ENCODE measurements at places on chromosomes 7 and 10.
A peak's percentile ranks its signal among the peaks of the same experiment; 100 is the strongest.

DNA sequence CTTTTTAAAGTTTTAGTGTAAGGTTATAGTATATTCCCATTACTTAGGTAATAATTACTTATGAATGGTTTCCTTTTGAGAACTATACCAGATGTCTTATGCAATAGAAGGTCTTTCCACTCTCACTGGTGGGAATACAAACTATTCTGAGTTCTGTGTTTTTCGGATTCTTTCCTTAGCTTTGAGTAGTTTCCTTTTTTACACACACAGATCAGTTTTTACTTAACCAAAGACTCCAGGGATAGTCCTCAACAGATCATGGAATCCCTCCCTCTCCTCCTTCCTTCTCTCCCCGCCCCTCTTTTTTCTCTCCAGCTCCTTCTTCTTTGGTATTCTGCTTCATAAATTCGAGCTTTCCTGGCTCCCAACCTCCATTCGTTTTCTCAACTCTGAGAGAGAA is 13.3 kb downstream of the COPG2 start:
- DNase-seq: no peak

DNA sequence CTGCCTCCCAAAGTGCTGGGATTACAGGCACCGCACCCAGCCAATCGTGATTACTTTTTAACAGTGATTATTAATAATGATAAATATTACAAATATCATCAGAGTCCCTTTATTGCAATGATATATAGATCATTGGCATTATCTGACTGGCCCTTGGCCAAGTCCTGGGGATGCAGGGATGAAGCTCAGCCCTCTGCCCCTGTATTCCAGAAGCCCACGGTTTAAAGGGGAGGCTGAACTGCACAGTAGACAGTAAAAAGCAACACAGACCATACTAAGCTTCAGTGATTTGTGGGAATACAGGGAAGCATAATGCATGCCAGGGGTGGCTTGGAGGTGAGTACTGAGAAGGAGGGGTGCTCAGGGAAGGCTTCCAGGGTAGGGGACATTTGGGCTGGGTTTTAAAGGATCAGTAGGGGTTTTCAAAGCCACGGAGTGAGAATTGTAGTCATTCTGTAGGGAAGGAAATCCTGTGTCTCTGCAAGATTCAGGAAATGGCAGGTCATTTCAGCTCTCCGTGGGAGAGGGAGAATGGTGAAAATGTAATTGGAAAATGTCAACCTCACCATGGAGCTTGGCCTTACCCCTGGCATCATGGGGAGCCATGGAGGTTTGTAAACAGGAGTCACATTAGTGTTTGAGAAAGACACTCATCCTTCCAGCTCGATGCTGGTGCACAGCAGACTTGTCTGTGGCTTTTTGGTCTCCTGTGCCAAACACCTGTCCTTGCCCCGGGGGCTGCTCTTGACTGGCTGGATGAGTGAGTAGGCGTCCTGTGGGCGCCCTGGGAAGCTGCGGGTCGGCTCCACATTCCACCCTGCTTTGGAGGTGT is 8.8 kb downstream of the ADAMTS14 start:
- DNase-seq: no peak

DNA sequence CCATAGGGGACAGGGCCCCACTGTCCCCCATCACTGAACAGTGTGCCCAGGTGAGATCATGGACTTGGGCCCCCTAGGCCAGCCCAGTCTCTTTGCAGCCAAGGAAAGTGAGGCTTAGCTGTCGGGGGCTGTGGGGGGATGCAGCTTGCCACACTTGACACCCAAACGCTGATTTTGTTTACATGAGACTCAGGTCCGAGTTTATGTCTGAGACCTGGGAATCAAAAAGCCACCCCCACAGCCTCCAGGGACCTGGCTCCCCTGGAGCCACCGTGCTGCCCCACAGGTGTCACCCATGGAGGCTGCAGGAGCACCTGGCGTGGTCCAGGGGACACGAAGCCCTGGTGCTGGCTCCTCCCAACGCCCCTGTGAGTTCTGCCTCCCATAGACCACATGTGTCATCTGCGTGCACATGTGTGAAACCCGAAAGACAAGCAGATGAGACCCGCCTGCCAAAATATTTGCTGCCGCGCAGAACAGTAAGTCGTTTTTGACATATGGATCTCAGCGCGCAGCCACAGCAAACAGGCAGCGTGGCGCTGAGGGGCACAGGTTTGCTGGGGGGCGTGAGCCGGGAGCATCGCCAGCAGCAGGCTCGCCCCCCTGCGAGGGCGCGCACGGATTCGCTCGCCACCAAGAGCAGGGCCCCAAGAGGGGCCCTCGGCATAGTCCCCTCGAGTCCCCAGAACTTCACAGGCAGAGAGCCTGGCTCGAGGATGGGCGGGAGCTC is 112.3 kb downstream of the LHPP start:
- DNase-seq: no peak

DNA sequence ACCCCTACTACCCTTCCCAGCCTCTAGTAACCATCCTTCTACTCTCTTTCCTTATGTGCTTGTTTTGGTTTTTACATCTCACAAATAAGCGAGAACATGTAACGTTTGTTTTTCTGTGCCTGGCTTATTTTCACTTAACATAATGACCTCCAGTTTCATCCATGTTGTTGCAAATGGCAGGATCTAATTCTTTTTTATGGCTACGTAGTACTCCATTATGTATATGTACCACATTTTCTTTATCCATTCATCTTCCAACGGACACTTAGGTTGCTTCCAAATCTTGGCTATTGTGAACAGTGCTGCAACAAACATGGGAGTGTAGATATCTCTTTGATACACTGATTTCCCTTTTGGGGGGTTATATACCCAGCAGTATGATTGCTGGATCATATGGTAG is 33.6 kb upstream of the SLC26A4 start:
- no peak for DNase-seq

- DNase-seq: no peak
Measured at GRCh38 chr7:73612598-73613269, 11.6 kb downstream of the MLXIPL start.

- DNase-seq: peak; percentile 30
Measured at GRCh38 chr7:24812305-24812945, 55.2 kb upstream of the GSDME start.

DNA sequence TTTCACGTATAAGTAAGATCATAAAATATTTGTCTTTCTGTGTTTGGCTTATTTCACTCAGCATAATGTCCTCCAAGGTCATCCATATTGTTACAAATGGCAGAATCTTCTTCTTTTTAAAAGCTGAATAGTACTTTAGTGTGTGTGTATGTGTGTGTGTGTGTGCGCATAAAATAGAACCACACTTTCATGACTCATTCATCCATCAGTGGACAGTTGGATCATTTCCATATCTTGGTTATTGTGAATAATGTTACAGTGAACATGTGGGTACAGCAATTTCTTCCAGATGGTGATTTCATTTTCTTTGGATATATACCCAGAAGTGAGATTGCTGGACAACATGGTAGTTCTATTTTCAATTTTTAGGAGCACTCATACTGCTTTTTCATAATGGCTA is 622.4 kb downstream of the NRG3 start:
- DNase-seq: no peak

GRCh38 chr7:134298902-134299683 is 17.6 kb downstream of the SLC35B4 start:
- DNase-seq: no peak

DNA sequence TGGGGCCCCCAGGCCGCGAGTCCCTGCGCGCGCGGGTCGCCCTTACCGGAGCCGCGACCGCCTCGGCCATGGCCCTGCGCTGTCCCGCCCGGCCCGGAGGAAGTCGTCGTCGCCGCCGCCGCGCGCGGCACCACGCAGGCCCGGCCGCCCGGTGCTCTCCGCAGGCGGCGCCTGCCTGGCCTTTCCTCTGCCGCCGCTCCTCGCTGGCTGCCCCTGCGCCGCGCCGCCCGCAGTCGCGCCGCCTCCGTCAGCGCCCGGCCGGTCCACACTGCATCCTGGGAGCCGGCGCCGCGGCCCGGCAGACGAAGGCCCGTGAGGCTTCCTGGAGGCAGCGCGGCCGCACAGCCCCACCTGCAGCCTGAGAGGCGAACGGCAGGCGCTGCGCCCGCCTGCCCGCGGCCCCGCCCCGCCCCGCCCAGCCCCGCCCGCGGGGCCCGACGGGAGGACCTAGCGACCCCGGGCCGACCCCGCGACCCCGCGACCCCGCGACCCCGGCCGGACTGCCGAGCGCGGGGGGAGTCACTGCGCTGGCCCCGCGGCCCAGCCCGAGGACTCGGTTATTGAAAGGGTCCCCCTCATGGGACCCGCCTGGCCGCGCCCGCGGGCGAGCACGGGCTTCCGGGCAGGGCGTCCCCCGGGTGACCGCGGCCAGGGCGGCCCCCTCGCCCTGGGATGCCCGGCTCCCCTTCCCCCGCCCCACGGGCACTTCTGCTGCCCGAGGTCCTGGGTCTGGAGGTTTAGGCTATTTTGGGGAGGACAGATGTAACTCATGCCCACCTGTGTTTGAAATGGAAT is at the start of gene ZNF746:
Gene ZNF746 (minus strand): TSS at position 343 of the 795 bp plus-strand sequence. CDS start 273 bp downstream, at position 70.
- peak; percentile 89 for DNase-seq

DNA sequence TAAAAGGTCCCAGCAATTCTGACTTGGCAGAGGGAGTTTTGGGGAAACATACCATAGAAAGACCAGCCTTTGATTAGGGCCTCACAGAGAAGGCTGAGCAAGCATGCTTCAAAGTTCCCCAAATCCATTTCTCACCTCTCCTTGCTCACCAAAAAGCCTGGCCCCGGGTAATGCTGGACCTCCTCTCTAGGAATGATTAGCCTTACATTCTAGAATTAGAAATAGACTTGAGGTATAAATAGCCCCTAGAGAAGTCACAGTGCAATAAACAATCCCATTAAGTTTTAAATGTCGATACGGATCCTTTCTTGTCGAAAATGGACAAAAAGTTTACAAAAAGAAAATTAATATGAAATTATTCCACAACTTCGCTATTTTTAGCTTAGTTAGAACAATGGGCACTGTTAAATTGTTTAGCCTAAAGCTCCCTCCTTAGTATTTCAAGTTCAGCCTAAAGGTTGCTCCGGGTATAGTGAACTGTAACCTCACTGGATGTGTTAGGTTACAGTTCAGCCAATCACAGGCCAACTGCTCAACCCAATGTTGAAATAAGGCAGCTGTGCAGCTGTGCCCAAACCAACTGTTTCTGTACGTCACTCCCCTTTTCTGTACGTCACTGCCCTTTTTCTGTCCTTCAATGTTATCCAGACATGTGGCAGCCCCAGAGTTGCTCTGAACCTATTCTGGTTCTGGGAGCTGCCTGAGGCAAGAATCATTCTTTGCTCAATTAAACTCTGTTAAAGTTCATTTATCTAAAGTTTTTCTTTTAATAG is 7.9 kb upstream of the GSDME start:
- DNase-seq: no peak

- no peak for DNase-seq
Measured at GRCh38 chr10:60524541-60524940, 134.9 kb upstream of the ANK3 start.
